GM19239 (cell line): ENCODE measurements at places on chromosomes 11 and 22.

DNA sequence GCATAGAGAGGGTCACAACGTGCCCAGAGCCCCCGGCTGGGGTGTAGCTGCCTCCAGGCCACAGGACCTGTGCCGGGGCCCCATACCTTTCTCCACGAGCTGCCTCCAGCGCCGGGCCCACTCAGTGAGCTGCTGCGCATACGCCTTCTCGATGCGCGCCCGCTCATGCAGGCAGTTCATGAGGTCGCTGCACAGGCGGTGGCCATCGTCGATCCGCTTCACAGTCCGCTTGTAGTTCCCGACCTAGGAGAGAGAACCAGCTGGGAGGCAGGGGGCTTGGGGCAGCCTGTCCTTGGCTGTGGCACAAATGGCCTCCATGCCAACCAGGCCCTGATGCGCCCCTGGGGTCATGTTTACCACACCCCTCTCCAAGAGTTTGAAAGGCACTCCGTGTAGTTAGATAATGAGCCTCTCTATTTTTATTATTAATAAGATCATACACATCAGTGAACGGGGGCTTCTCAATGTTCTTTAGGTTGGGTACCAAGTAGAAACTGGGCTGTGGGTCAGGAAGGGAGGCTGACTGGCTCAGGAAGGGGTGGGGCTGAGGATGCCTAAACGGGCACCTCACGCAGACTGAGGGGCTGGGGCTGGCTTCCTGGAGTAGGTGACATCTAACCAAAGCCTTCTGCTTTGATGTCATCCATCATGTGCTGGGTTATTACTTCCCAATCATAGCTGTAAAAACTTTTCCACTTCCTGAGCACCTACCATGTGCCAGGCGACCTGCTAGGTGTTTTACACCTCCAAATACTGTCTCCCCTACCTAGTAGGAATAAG lies 36.5 kb upstream of the ARFGAP3 start:
- DNase-seq: no peak

GRCh38 chr11:11731311-11732083 lies 109.7 kb upstream of the GALNT18 start:
- DNase-seq: no peak

GRCh38 chr22:26462051-26462450 lies 21.5 kb downstream of the HPS4 start:
- no peak for DNase-seq

DNA sequence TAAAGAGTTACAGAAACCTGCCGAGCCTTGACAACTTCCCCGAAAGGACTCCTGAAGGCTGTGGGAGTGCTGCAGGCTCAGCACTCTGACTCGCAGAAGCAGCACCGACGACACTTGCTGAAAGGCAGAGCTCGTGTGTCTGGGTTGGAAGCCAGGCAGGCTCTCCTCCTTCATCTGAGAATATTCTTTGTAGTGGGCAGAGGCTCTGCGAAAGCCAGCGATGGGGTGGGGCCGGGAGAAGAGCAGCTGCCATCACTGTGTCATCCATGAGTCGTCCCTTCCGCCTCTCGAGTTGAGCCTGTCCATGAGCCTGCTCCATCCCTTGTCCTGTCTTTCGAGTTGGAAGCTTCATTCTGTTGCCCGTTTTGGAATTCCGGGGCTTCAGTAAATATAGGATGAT lies 11.9 kb downstream of the GLB1L2 start:
- no peak for DNase-seq

DNA sequence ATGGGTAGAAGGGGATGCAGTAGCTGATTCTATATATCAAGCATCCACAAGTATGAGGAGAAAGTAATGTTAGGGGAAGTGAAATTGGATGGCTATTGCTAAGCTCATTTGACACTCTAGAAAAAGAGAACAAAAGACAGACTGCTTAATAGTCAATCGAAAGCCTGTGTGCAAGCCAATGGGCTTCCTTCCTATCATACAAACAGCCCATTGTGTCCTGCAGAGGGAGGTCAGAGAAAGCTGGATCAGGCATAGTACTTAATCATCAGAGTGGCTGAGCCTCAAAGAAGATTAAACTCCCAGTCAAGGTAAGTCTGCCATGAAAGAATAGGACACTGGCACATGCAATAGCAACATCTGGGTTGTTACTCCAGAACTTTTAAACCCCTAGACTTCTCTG lies 50.9 kb upstream of the PGR start:
- no peak for DNase-seq

DNA sequence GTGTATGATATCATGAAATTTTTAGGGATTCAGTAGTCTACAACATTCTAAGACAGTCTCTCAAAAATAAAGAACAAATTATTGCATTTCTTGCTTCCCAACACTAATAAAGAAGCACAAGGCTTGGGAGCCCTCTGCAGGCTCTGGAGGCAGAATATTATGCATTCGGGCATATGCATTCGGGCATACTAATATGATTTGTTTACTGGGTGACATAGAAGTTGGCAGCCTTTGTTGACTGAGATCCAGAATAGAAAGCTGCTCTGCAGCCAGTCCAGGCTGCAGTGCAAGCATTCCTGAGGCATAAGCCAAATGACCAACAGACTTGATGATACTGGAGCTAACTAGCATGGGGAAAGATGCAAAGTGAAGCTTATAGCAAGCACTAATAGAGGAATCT lies 945.5 kb downstream of the OPCML start:
- no peak for DNase-seq

- DNase-seq: no peak
Observed at GRCh38 chr11:43723617-43724016, 43.1 kb downstream of the HSD17B12 start.

DNA sequence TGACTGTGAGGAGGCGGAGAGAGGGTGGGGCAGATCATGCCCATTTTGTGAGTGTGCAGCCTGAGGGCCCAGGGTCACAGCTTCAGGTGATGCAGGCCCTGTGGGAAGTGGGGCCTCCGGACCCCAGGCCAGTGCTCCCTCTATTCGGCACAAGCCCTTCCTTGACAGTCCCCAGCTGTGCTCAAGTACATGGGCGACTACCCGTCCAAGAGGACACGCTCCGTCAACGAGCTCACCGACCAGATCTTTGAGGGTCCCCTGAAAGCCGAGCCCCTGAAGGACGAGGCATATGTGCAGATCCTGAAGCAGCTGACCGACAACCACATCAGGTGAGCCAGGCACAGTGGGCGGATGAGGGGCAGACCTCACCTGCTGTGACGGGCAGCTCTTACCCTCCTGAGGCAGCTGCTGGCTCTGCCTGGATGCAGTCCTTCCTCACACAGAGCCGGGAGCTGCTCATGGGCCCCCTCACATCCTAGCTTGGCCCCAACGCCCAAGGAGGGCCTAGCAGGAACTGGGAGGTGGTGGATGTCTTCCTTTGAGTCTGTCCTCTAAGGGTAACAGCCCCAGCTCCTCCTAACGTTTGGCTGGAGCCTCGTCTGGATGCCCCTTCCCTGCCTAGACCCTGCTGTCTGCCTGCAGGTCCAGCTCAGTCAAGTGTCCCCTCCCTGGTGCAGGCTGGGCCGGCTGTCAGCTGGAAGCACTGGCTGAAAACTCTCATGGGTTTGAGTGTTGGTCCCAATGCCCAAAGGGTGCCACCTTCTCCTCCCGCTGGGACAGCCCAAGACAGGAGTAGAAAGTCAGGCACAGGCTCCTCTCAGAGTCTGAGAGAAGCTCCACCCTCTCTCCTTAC lies 76.1 kb downstream of the MYO7A start:
- no peak for DNase-seq

- no peak for DNase-seq
Observed at GRCh38 chr11:130029137-130029536, 26.5 kb upstream of the PRDM10 start.

DNA sequence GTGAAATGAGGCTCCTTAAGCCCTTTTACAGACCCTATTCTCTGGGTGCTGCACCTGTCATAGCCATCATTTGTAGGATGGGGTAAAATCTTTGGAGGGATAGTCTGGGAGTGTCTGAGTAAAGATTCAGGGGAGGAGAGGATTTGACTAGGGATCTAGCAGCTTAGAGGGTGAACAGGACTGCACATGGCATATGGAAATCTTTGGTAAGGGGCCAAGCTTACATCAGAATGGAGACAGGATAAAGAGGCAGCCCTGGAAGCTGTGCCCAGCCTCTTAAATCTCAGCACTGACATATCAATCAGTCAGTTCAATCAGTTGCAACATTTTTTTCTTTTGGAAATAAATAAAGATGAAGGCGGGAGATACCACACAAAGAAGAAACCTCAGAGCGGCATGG lies 301.8 kb upstream of the CADM1 start:
- no peak for DNase-seq

DNA sequence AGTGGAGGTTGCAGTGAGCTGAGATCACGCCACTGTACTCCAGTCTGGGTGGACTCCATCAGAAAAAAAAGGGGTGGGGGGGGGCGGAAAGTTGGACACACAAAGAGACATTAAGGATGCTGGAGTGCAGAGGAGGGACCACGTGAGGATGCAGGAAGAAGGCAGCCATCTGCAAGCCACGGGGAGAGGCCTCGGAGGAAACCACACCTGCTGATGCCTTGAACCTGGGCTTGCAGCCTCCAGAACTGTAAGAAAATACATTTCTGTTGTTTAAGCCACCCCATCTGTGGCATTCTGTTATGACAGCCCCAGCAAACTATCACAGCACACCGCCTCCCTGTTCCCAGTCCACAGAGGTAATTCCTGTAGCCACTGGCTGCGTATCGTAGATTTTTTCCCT lies 9.2 kb upstream of the STIP1 start:
- DNase-seq: no peak

- no peak for DNase-seq
Observed at GRCh38 chr22:35312198-35313059, 12.7 kb downstream of the TOM1 start.

- no peak for DNase-seq
Observed at GRCh38 chr11:129580278-129580677, 204.6 kb downstream of the BARX2 start.

- no peak for DNase-seq
Observed at GRCh38 chr11:75024764-75025211, 36.1 kb downstream of the NEU3 start.

DNA sequence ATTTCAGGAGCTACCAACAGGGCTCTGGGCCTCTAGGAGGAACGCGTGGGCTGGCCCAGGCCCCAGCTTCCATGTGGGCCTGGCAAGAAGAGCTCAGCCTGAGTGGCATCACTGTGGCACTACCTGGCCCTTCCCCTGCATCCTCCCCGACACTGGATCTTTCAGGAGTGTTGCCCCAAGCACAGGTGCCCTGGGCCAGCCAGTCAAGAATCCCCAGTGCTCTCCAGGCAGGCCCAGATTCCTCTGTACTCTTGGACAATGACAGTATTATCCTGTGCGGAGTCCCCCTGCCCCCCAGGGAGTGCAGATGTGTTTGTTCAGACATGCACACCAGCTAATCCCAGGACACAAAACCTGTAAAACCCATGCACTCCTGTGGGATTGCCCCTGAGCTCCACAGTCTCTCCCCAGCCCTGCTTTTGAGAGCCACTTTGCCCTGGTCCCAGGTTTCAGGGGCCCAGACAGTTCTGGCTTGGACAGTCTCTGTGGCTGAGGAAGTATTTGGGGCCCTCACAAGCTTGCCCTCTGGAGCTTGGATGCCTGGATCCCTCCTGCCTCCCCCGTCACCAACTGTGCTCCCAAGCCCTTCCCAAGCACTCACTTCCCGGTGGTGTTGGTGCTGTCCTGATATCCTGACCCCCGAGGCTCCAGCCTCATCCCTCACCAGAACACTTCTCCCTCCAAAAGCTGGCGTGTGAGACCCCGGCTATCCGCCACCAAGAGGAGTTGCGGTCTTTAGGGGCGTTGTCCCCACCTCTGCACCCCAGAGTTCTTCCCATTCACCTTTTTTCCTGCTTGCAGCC lies 39.9 kb downstream of the KCNC1 start:
- DNase-seq: no peak

- DNase-seq: no peak
Observed at GRCh38 chr11:6323291-6323905, 3.1 kb upstream of the CAVIN3 start.

- peak; percentile 59 for DNase-seq
Observed at GRCh38 chr11:30586251-30587144, at the start of gene MPPED2. MPPED2 (minus strand) TSS chr11:30586353; CDS start chr11:30580373, 5,980 bp downstream.

- DNase-seq: no peak
Observed at GRCh38 chr11:47350315-47350714, 2.2 kb downstream of the MYBPC3 start.

DNA sequence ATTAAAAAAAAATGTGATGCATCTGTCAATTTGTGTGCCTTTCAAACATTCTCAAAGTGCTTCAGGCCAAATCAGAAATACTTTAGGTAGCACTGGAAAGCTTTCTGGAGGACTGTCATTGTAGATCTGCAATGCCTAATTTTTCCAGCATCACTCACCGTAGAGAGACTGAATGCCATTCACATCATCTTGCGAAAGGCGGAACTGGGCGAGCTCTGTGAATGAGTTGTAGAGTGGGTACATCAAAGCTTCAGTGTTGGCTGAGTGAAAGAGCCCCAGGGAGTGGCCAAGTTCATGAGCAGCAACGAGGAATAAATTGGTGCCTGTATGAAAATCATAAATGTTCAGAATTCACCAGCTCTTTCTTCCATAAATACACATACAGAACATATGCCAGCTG lies 4.0 kb downstream of the MMP10 start:
- DNase-seq: no peak

DNA sequence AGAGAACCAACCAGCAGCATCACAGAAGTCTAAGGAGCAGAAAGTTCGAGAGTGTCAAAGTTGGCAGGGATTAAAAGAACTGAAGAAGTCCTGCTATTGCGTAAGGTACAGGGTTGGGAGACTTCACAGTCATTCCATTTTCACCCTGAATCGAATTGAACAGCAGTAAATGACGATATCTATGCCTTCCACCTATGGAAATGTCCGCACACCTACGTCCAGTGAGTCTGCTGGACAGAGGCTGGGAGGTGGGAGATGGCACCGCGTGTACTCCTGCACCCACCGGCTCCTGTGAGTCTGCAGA lies 116.7 kb downstream of the MICAL3 start:
- DNase-seq: no peak

DNA sequence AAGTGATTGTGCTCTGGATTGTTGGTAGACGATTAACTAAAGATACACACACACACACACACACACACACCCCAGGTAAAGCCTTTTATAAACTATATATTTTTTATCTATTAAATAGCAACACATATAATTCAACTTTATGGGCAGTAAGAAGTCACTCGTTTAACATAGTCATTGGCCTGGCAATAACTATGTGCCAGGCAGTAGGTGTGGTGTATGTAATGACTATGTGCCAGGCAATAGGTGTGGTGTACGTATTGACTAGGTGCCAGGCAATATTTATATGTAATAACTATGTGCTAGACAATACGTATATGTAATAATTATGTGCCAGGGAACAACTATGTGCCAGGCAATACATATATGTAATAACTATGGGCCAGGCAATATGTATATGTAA lies 40.0 kb upstream of the TENM4 start:
- DNase-seq: no peak

DNA sequence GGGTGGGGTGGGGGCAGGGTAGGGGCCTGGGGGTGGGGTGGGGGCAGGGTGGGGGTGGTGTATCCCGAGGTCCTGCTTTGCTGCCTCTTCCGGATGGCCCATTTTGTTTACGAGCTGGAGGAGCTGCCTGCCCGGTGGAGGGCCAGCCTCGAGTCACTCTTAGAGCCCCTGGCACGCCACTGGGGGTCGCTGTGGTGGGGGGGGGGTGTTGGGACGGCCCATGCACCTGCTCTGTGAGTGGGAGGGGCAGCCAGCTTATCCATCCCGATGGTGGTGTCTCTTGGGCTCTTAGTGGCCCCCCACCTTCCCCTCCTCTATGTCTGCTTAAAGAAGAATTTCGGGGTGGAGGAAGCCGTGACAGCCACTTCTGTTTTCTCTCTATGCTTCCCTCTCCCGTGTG lies 24.6 kb downstream of the MRGPRD start:
- DNase-seq: peak; percentile 41
